ENCODE measurements at places on chromosomes 12 and 14.

GRCh38 chr12:124829008-124829707 lies 34.5 kb downstream of the SCARB1 start:
- no peak for DNase-seq

DNA sequence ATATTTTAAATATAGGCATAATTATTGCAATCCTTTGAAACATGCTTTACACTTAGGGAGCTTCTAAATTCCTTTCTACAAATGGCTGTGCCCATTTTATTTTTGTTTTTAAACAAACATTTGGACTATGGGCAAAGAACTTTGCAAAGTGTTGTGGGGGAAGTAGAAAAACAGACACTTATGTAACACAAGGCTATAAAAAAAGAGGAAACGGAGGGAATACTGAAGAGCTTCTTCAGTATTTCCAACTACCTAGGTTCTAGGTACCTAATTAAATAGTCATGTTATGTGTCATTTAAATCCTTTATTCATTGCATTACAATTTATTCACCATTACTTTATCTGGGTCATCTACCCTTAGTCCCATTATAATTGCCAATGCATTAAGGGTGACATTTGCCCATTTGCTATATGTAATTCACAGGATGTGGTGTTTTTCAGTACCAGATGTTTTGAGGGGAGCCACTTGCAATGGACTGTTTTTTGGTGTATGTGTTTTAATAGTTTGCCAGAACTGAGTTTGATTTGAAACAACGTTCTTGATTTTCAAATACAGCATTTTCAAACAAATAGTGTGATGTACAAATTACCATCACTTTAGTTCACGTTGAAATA lies 1.5 kb upstream of the MSRB3 start:
- peak; percentile 58 for DNase-seq

GRCh38 chr12:26966842-26967241 lies 28.6 kb downstream of the FGFR1OP2 start:
- DNase-seq = no peak

DNA sequence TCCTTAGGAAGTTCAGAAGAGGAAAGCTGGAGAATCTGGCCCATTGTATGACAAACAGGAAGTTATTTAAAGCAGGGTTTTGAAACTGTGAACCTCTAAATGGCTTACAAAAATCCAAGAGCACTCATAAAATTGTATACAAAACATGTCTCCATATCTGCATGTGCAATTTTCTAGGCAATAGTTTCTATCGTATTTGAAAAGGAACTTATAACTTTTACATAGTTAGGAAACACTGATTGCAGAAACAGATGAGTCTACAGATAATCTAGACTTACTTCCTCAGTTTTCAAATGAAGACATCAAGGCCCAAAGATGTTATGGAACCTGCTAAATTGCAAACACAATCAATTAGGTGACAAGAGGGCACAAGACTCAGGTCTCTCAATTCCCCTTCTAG lies 53.3 kb upstream of the ETV6 start:
- peak; percentile 48 for DNase-seq

- DNase-seq = no peak
Observed at GRCh38 chr14:45678163-45678562, 425.2 kb upstream of the MIS18BP1 start.

- no peak for DNase-seq
Observed at GRCh38 chr12:71410844-71411243, 28.8 kb upstream of the LGR5 start.

DNA sequence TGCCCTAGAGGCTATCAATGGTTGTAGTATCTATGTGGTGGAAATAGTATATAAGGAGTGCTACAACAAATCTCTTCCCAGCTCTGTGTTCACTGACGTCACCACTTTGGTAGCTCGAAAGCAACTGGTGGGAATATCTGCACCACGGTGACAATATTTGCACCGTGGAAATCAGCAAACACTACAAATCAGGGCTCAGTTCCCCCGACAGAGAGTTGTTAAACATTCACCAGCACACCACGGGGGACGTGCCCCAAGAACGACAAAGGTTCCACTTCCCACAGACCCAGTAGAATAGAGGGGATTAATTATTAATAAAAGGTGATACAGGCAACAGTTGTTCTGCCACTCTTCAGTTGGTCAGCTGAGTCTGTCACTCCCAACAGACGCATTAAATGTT lies 98.4 kb downstream of the CCDC60 start:
- DNase-seq = no peak

DNA sequence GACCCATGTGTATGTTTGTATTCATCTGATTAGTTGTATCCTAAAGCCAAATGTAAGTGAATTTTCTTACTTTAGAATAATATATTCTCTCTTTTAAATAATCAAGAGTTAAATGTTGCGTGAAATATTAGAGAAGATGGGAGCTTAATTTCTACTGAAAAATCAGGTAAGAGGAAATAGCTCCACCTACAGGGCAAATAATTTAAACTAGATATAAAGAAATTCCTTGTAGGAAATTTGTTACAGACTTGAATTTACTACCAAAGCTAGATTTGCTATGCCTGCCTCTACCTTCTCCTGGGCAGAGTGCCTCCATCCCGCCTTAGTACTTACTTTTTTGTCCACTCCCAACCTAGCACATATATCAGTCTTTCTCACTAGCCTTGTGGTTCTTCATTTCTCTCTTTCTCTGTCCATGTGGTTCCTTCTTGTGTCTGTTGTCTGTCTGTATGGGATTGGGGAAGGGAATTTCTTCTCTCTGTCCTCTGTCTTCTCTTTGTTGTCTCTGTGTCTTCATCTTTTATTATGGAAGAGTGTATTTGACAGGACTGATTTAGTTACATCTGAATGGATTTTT lies 44.7 kb downstream of the PALS1 start:
- peak; percentile 40 for DNase-seq

DNA sequence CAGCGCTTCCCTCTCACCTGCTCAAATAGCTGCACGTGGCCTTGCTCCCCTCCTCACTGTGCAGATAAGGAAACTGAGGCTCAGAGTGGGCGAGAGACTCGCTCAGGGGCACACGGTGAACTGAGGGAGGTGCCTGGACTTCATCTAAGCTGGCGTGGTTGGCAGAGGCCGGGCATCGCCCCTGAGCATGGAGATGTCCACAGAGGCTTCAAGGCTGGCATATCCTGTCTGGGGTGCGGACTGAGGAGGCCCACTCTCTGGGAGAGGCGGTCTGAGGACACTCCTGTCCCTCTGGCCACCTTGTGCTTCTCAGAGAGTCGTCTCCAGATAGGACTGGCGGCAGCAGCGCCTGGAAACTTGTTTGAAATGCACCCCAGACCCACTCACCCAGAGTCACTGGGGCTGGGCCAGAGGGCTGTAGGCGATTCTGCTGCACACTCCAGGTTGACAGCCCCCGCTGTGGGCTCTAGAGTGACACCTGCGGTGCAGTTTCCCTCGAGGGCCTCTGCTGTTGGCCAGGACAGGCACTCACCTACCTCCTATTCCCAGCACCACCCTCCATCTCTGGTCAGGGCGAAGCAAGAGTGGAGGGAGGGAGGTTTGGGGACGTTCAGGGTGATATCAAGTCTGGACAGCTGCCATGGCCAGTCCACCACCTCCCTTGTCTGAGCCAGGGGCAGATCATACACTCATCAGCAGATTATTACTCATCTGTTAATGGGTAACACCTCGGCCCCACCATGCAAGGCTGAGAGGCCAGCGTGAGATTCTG lies 11.2 kb upstream of the LBHD2 start:
- DNase-seq = no peak

- no peak for DNase-seq
Observed at GRCh38 chr12:84696281-84696680, 216.3 kb downstream of the SLC6A15 start.

- DNase-seq = no peak
Observed at GRCh38 chr12:104703372-104703771, 246.6 kb downstream of the CHST11 start.

DNA sequence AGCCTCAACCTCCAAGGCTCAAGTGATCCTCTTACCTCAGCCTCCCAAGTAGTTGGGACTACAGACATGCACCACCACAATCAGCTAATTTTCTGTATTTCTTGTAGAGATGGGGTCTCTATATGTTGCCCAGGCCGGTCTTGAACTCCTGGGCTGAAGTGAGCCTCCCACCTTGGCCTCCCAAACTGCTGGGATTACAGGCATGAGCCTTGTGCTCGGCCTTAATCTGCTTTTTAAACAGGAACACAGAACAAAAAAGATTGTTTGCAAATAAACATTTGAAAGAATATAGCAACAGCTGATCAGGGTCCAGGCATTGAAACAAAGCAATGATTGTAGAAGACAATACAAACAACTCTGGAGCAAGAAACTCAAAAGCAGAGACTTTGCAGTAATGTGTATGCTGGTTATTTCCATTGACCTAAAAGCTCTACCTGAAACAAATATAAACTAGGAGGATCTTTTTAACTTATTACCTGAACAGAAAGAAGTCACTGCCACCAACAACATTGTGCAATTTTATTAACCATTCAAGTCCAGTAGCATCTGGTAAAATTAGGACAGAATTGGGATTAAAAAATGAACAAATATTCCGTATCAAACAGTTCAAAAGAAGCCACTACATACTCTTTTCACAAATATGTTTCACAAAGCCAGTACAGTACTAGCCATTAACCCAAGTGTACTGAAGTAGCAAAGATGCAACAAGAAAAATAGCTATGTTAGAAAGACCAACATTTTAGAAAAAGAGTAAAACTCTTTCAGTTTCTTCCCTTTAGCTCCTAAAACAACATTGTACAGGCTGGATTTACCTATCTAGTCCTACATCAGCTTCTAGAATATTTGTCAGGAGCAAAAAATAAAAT lies 14.2 kb downstream of the AMN1 start:
- DNase-seq = no peak

DNA sequence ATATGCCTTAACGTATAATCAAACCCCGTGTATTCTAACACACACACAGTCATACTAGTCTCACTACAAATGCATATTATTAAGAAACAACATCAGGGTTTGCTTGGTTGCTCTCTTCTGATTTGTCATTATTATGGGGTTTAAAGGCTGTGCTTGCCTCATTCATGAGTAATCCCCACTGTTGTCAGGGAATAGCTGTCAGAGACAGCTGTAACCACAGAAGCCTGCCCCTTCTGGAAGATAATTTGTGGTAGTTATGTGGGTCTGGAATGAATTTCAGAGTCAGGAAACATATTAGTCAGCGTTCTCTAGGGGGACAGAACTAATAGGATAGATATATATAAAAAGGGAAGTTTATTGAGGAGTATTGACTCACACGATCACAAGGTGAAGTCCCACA lies 456.9 kb upstream of the TMEM132C start:
- DNase-seq = no peak

GRCh38 chr14:51201890-51202289 lies 38.2 kb upstream of the TMX1 start:
- DNase-seq = no peak

- peak; percentile 22 for DNase-seq
Observed at GRCh38 chr12:110281549-110282299, 677 bp downstream of the ATP2A2 start.

- peak; percentile 37 for DNase-seq
Observed at GRCh38 chr12:50057000-50057841, at the start of gene ASIC1. Gene ASIC1 (plus strand): TSS chr12:50057596. CDS start chr12:50058767, 1,171 bp downstream.

DNA sequence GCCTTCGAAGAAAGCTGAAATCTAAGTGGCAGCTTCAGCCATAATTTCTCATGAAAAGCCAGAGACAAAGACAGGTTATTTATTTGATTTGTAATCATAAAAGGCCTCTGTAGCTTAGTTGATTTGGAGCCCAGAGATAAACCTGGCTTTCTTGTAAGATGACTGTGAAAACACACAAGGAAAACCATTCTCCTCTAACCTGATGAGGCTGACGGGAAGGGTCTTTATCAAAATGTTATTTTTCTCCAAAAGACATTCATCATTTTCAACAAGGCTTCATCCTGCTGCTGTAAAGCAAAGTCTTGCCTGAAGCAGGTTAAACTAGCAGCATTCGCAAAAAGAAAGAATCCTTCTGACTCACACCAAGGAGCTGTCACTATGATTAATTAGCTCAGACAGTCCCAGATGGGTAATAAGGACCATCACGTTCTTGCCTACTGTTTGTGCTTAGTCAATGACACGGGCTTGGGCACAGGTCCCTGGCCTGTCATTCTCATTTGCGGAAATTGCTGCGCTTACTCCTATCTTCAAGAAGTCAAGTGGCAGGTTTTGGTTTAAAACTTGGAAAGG lies 286.6 kb downstream of the C12orf75 start:
- no peak for DNase-seq

DNA sequence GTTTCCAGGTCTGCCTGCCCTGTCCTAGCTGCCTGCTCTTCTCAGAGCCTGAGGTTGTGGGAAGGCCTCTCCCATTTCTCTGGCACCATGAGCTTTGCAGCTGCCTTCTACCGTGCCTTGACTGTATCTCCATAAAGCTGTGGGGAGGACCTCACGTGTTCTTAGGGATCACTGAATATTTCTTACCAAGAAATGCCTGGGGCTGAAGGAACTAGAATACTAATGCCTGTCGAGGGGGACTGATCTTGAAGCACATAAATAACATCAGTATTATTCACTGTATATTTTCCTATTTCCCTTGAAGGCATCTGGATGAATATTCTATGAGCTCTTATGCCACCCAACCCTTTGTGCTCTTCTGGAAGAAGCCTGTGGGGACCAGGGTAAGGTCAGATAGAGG lies 103.4 kb downstream of the APAF1 start:
- DNase-seq = no peak

DNA sequence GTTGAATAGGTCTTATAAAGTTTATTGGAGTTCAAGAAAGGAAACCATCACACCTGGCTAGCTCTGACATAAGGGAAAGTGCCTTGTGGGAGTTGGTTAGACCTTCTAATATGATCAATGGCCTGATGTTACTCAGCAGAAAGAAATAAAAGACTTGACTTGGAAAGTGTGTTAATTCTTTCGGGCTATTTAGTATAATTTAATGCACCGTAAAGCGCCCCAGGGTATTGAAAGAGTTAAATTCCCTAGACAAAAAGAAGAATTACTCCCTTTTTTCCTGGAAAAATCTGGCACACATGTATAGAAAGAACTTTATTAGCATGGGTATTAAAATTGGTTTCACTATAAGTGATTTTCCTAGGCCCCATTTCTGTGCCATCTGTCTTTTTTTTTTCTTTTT lies 1125.7 kb upstream of the FLRT2 start:
- no peak for DNase-seq

DNA sequence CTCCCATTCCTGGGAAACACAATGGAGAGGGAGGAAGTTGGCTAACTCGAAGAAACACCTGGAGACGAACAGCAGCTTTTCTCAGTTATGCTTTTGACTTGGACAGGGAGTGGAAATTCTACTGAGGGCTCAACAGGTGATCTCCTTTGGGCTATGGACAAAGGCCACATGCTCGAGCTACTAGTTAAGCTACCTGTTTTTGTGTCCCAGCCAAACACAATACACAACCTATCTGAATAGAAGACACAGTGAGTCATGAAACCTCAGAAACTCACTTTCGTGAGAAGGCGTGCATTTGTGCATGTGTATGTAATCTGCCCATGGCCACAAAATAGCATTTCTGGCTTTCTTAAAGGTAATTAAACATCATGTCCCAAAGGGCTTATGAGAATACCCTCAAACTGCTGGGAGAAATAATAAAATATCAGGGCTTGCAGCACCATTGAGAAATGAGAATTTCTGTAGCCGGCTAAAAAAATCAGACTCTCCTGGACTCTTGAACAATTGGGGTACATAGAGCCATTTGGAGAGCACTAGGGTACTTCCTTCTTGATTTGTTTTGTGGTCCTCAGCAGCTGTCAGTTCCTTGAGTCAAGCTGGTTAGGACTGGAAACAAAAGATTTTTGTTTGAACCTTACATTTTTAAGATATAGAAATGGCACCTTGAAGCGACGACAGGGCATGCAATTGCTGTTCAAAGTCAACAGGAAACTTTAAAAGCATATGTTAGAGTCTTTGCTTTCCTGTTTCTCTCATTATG lies 85.5 kb upstream of the PTHLH start:
- no peak for DNase-seq

GRCh38 chr12:93661021-93661420 lies 16.2 kb upstream of the CRADD start:
- no peak for DNase-seq

Data from AML-193 (cell line).